Osteocyte (in vitro differentiated cells): ENCODE measurements at places on chromosomes 1 and 21. TPM values are rescaled to one million over a fixed set of nuclear protein-coding genes. Genes with fewer than 3 reads are reported as not detected.

DNA sequence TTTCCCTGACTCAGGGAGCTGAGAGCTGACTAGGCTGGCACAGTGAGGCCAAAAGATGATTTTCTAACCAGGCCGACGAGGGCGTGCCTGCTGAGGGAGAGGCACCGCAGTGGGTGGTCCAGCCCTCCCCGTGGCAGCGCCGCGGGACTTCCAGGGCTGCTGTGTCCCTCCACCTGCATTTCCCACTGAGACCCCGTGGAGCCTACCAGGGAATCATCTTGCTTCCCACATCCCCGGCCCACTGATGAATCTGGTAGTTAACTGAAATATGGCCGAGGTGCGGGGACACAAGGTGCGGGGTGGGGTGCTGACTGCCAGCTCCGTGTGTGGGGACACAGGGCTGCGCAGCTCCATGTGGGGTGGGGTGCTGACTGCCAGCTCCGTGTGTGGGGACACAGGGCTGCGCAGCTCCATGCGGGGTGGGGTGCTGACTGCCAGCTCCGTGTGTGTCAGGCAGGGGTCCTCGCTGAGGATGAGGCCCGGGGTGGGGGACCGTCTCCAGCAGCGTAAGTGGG is 10.4 kb downstream of the WRAP73 start:
- DNase-seq: no peak

GRCh38 chr1:6386371-6386949 is 7.1 kb downstream of the ACOT7 start:
- DNase-seq: no peak

The SYT2 gene
- not detected in 2 replicates for total RNA-seq

The DDR2 gene
- total RNA-seq: 173 and 185 TPM in 2 replicates

The GJA9 gene
- total RNA-seq: not detected in 2 replicates

- DNase-seq: no peak
Observed at GRCh38 chr1:4379451-4380175, 274.8 kb upstream of the AJAP1 start.
